ENCODE measurements at places on chromosomes 7 and 10.

DNA sequence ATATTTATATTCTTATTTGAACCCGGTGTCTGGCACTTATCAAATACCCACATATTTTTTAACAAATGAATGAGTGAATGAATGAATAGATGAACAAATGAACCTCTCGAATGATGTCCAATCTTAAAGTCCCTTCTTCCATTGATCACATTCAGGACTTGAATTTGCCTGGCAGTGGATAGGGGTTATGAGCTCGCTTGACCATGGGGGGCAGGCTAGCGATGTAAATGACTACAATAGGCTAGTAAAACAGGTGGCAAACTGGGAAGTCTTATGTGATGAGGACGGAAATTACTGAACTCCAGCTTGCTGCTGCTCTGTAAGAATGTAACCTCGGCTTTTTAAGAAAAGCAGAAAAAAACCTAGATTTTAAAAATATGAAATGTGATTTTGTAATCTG, 247.7 kb upstream of the DKK1 start:
- no peak for DNase-seq

DNA sequence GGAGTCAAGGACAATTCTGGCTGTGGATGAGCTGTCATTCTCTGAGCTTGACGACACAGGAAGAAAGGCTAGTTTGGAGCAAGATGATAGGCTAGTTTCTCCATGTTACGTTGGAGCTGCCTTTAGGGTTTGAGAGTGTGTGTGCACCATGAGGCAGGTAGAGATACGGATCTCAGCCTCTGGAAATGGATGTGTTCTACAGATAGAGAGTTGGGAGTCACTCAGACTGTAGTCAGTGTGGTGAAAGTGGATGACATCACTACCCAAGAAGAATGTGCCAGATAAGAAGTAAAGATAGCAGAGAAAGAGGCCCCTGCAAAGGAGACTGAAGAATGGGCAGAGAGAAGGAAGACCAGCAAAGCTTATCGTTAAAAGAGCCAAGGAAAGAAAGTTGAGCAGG, 42.4 kb downstream of the PNLIPRP3 start:
- no peak for DNase-seq

DNA sequence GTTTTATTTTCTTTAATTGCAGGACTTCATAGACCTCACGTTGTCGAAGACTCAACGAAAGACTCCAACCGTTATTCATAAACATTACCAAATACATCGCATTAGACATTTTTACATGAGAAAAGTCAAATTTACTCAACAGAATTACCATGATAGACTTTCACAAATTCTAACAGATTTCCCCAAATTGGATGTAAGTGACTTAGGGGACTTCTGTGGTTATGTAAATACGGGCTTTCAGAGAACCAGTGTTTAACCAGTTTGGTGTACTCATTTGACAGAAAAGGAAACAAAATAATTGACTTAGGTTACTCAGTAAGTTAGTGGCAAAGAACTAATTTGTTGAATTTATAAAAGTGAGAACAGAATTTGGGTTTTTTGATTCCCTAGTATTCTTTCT, 4.2 kb downstream of the GTPBP4 start:
- no peak for DNase-seq

DNA sequence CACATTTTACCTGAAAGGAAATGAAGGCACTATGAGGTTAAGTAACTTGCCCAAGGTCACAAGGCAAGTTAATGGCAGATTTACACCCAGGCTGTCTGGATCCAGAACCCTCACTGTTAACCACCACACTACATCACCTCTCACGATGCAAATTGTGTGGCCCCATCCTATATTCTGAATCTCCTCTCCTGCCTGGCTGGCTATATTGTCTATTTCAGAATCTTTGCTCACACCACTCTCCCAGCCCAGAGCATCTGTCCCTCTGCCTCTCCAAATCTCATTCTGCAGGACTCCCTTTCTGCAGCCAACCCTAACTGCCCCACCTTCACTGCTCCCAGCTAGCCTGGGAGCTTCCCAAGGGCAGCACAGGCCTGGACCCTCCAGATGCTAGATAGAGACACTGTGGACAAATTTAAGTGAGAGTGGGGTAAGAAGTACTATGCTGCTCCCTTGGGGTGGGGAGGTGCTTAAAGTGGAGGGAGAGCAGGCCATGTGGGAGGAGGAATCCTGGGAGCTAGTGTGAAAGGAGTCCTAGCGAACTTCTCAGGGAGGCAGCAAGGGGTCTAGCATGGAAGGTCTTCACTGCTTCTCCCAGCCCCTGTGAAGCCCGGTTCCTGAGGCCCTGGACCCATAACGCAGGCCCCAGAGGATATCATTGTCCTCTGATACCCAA, 786 bp downstream of the CUEDC2 start:
- no peak for DNase-seq

DNA sequence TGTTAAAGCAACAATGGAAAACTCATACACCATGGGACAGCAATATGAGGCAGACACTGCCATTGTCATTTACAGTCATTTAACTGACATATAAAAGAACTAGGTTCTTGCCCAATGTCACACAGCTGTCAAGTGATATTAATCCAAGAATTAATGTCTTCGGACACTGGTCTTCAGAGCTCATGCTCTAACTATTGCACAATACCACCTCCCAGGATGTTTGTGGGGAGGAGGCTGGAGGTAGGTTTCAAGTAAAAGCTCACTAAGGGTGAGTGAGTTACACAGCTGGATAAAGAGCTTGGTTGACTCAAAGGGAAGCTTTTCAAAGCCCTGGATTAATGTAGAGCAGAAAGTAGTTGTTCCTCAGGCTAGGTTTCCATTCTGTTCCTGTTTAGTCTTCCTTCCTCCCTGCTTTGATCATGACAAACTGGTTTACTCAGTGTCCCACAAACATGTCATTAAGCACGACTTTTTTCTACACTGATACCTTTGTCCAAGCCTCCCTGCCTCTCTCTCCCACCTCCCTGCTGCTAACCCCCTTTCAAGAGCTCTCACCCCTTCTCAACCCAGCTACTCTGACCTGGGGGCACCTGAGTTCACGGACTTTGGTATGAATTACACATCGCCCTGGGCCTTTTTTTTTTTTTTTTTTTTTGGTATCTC, 987 bp upstream of the EXOC6 start:
- DNase-seq = no peak

DNA sequence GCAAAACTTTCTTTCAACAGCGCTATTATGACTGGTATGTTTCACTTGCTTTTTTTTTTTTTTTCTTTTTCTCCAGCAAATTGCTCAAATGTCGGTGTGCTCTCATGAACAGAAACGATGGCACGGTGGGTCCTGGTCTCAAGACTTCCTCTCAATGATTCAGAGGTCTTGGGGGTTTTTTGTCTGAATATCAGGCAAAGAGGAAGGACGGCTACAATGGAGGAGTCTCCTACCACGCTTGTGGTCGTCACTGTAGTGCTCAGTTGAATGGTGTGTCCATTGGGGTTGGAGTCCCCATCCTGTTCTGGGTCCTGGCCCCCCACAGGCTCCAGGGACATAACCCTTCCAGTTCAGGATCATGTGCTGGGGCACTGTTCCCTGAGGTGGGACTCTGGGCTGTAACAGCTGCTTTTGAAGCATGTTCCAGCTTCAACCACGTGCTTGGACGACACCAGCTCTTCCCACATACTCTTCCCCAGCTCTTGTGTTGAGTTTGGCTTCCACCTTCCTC, 266.7 kb upstream of the KLF6 start:
- DNase-seq = no peak

DNA sequence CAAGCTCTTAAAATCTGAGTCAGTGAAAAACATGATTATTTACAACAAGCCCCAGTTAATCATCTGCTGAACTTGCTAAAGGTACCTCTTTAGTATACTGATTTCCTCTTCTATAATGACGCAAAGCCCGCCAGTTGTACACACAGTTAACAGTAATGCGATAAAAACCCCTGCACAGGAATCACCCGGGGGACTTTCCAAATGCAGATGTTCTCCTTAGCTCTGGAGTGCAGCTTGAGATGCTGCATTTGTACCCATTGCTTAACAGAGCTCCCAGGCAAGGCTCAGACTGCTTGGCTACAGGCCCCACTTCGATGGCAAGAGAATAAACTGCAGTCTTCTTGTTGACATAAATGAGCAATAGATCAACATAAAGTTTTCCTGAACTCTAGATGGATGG, 279.6 kb upstream of the HGF start:
- DNase-seq = no peak

- DNase-seq = no peak
These were observed 254.3 kb downstream of the DYNC1I1 start for GRCh38 chr7:96026611-96027010.

DNA sequence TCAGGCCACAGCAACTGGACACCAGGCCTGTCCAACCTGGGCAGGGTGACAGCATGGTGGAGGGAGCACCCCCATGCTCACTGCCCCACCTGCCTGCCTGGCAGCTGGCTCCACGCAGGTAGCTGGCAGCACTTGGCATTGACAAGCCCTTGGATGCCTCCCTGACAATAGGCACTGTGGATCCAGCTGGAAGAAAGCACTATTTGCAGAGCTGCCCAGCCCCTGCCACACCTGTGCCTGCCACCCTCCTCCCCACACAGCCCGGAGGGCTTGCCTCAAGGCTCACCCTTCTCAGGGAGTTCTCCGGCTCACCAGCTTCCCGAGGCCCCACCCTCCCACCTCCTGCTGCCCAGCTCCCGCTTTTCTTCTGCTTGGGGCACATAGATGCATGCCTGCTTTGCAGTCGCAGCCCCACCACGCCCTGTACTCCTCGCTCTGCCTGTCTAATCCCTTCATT, 160.1 kb downstream of the NEURL1 start:
- DNase-seq = no peak
